ENCODE measurements at places on chromosomes 16 and 17. TPM values are rescaled to one million over a fixed set of nuclear protein-coding genes. Genes with fewer than 3 reads are reported as not detected.

Gene NPIPA5
- 21.6 TPM for total RNA-seq

GRCh38 chr17:3906881-3907280 lies 9.4 kb downstream of the P2RX1 start:
- DNase-seq, result no peak

GRCh38 chr17:20084621-20085282 lies 75.6 kb downstream of the SPECC1 start:
- no peak for DNase-seq

- DNase-seq, result no peak
Observed at GRCh38 chr17:66580956-66581391, 253.9 kb upstream of the CACNG5 start.

DNA sequence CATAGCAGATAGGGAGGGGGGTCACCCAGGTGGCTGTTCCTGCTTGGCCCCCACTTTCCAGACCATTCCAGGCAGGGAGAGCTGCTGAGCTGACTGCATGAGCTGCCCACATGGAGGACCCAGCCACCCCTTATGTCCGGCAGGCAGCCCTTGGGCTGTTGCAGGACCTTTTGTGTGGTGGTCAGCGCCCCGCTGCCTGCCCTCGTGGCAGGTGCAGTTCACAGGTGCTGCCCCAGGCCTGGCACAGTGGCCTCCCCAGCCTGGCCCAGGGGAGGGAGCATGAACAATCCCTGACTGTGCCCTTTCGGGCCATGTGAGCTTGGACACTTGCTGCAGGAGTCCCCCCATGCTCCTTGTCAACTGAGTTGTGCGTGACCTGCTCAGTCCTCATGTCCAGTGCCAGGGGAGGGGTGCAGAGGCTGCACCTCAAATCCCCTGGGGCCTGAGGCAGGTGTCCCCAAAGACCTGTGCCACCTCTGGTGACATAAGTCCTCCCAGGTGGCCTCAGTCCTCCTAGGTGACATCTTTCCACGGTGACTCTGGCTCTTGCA lies 8.6 kb downstream of the TBC1D26 start:
- DNase-seq, result no peak

Gene ZG16
- total RNA-seq, result not detected

Gene PRR29
- total RNA-seq, result 2.8 TPM

GRCh38 chr17:83199500-83200201 lies 120.2 kb downstream of the METRNL start:
- no peak for DNase-seq

Gene MSLN
- 0.83 TPM for total RNA-seq

DNA sequence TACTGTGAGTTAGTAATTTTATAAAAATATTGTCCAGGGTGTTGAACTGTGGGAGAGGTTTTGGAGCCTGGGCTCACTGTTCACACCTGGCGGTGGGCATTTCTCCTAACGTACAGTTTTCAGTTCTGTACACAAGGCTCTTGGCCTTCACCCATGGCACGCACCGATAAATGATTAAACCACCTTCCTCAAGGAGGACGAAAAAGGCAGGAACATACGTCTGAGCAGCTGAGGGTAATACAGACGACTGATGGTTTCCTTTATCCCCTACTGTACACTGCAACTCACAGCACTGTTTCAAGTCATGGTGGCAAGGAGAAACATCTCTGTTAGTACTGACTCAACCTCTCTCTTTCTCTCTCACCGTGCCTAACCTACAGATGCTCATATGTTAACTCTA lies 1.4 kb upstream of the ST6GALNAC1 start:
- DNase-seq, result no peak

DNA sequence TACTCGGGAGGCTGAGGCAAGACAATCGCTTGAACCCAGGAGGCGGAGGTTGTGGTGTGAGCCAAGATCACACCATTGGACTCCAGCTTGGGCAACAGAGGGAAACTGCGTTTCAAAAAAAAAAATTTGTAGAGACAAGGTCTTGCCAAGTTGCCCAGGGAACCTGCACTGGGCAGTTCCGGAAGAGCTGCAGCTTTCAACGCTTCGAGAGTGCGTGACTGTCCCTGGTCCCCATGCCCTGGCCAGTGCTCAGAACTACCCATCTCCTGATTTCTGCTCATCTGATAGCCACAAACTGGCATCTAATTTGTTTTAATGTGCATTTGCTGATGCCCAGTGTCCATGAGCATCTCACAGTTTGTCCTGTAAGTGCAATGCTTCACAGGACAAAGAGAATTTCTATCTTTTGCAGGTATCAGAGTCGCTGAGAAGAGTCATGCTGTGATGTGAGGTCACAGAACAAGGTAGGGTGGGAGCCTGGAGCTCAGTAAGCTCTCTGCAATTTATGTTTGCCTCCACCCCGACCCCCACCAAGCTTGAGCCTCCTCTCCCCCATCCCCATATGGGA lies 3.9 kb downstream of the ACTG1 start:
- no peak for DNase-seq

DNA sequence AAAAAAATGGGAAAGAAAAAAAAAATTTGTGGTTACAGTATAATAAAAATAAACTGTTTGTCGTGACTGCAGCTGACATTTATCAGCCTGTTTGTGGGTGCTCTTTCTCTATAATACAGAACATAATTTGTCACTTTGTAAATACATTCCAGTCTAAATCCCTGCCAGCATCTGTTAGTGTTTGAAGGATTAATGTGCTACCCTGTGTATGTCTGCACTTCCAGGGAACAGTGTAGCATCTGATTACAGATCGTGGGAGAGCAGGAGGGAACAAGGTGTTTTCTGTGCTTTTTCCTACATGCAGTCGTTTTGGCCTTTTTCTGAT lies 265.1 kb downstream of the WWOX start:
- DNase-seq, result no peak

DNA sequence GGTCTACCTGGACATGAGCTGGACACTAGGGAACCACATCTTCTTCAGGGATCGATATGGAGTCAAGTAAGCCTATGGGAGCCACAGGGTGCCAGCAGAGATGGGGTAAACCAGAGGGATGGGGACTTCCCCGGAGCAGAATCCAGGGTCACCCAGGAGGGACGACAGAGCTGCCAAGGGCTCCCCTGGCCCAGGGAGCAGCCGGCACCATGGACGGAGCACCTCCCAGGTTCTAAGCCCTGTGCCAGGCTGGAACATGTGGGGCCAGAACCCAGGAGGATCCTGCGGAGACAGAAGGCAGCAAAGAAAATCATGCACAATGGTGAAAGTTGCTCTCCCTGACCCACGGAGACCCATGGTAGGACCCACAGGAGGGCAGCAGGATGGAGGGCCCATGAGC lies 33.6 kb upstream of the KSR1 start:
- DNase-seq, result no peak

DNA sequence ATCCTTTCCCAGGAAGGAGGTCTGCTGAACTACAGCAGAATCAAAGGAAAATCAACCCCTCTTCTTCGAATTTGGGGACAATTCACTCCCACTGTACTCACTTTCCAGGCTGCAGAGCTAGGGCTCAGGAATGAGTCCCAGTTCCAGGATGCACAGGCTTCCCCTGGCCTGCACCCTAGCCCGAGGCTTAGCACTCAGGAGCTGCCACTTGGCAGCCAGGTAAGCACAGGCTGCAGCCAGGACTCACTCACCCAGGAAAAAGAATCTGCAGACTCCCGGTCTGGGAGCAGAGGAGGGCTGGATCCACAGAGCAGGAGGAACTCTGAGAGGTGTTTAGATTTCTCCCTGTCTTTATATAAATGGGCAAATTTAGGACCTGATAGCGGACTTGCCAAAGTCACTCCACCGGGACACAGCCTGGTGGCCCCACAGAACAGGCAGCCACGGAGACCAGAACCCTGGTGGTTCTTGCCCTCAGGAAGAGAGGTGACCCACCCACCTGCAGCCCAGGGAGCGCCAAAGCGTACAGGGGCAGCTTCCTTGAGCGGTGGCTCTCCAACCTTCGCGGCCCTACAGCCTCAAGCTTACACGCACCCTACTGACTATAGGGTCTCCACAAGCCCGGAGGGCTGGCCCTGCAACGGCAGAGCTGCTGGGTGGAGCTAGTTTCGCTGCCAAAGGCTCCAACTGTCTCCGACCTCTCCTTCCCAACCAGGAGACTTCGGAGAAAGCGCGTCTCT lies 4.8 kb downstream of the CBLN1 start:
- no peak for DNase-seq

Gene TMEM88
- total RNA-seq, result 27.6 TPM

DNA sequence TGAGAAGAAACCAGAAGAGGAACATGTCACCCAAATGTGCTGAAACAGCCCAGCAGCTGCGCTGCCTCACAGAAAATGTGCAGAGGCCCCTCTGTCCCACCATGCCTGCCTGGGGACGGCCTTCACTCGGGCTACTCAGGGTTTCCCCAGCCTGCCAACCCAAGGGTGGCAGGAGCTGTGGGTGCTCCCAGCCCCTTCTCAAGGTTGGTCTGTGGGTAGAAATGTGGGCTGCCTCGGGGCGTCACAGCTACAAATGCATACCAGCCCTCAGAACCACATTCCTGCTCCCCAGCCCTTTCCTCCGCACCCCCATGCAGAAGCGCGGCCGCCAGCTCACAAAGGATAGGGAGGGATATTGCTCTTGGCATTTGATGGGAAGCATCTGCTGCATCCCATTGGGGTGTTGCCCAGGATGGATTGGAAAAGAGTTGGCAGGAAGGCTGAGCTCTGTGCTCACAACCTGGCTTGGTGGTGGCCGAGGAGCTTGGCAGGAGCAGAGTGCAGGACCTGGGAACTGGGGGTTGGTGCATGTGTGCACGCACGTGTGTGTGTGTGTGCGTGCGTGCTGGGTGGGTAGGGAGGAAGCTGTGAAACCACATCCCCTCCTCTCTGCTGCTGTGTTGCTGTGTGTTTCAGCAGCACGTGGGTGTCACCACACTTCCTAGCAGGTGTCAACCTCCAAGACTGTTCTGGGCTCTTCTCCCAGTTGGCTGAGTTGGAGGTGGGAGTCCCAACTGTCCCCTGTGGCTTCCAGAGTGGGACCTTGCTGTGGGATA lies 304.4 kb downstream of the SEC14L1 start:
- DNase-seq, result peak; percentile 73

DNA sequence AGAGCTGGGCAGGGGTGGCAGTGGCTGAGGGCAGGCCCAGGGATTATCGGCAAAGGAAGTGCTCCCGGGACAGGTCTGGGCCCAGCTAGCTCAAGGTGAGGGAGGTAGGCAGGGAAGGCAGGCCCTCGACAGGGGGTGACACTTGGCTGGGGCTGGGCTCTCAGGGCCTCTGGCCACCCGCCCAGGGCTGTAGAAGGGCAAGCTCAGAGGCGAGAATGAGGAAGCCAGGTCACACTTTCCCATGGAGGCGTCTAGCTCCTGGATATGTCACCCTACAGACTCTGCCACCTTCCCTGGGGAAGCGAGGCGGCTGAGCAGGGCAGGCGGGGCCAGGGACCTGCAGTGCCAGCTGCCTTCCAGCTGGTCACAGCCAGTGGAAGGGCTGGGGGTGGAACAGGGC lies 19.1 kb downstream of the FAM83G start:
- DNase-seq, result no peak

GRCh38 chr16:55539488-55539887 lies 27.0 kb upstream of the CAPNS2 start:
- no peak for DNase-seq

GRCh38 chr16:5328546-5328945 lies 231.0 kb upstream of the EEF2KMT start:
- DNase-seq, result no peak

Gene MPV17L
- total RNA-seq, result 7.5 TPM

- DNase-seq, result no peak
Observed at GRCh38 chr16:15055141-15056053, 477 bp downstream of the NTAN1 start.

Gene MPP2
- total RNA-seq, result 24.1 TPM

Measured in spinal cord (tissue), 10 donors.